Ecto neural progenitor cell (in vitro differentiated cells): ENCODE measurements at places on chromosomes 6 and 20.

DNA sequence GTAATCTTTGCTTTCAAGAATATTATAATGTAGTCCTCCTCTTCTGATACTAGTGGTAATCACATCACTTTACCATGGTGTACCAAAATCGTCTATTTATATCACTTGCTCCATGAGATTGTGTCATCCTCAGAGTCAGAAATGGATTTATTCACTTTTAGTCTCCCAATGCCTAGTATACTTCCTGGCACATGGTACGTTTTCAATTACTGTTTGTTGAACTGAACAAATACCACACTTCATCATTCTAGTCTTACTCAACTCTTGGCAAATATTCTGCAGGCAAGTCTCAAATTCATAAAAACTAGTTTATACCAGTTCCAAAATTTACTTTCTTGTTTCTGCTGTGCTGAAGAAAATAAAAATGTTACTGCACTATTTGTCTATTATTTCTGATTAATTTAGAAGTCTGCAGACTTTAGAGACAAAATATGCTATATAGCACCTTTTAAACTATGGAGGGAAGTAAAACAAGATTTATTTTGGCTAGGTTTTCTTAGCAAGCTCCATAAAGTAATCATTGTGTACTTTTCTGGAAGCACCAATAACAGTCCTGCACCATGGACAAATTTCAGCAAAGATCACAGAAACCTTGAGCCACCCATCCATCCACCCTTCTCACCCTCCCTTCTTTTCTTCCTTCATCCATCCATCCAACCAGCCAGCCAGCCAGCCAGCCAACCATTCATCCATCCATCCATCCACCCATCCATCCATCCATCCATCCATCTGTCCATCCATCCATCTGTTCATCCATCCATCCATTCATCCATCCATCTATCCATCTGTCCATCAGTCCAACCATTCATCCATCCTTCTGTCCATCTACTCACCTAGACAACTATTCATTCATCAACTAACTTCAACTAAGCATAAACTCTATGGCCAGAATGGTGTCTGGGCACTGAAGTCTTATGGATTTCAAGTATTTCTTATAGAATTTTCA, 102.1 kb upstream of the STMND1 start:
- no peak for DNase-seq

DNA sequence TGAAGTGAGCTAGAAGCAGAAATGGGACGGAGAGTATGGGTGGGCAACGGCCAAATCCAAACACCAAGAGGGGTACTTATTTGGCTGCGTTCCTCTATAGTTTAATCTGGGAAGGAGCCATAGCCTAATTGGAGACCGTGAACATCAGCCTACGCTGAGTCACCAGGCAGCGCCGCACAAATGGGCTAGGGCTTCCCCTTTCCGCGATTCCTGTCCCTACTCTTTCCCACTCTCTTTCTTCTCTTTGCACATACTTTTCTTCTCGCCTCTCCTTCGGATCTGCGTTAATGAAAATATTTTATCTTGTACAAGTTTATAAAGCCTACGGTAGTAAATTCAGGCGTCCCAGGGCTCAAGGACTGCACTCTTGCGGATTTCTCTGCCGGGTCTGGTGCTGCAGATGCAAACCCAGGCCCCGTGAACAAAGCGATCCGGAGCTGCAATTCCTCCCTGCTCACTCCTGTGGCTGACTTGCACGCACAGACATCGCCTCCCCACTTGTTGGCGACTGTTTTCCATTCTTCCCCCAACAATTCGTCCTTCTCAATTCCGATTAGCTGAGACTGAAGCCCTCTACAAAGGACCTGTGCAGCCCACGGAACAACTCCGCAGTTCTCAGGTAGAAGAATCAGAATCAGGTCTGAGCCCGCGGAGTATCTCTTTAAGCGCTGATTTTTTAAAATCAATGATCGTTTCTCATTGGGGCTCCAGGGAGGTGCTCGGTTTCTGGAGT, 4.2 kb upstream of the TBX18 start:
- peak; percentile 70 for DNase-seq

DNA sequence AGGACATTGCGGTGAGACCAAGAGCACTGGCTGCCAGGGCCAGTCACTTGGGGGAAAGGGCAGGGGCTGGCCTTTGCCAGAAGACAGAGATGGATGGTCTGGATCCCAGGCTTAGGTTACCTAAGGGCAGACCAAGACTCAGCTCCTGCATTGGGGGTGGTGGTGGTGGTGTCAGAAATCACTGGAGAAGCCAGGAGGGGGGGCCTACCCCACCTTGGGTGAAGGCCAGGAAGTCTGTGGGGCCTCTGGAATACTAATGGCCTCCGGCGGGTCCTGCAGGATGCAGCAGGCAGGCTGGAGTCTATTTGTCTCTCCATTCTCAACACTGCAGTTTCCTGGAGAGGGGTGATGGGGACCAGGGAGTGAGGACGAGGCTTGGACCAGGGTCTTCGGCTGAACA, 32.8 kb downstream of the CD40 start:
- no peak for DNase-seq

GRCh38 chr20:31517373-31517772, 3.1 kb downstream of the HM13 start:
- DNase-seq = peak; percentile 54
